ENCODE measurements at places on chromosomes 5 and 9. TPM values are rescaled to one million over a fixed set of nuclear protein-coding genes. Genes with fewer than 3 reads are reported as not detected.

- no peak for DNase-seq
Measured at GRCh38 chr9:135958485-135958884, 2.7 kb downstream of the UBAC1 start.

DNA sequence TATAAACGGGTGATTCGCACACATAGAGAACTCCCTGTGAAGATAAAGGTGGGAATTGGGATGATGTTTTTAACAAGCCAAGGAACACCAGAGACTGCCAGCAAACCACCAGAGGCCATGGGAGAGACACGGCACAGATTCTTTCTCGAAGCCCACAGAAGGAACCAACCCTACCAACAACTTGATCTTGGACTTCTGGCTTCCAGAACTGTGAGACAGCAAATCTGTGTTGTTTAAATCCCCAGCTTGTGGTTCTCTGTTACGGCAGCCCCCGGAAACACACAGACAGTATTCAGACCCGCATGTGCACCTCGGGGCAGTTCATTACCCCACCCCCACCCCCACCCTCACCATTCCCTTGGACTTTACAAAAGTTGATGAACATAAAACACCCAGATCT lies 12.8 kb downstream of the AMBP start:
- no peak for DNase-seq

The ENTPD2 gene
- 0.56 TPM for total RNA-seq

GRCh38 chr9:119083673-119084072 lies 285.6 kb downstream of the BRINP1 start:
- no peak for DNase-seq

The ORM1 gene
- total RNA-seq: not detected

DNA sequence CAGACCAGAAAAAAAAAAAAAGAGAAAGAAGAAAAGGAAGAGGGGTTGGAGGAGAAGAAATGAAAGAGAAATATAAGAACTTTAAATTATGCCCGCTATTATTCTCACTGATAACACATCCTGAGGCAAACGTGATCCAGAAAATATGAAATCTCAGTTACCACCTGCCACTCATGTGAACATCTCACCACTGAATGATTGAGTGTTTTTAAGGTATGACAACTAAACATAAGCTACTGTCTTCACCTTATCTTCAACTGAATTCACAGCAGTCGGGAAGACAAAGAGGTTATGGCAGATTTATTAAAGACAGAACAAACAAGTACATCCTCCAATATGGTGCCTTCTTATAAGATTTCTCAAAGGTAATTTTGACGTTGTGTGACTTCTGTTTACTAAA lies 327.9 kb downstream of the TMEM161B start:
- DNase-seq: no peak

DNA sequence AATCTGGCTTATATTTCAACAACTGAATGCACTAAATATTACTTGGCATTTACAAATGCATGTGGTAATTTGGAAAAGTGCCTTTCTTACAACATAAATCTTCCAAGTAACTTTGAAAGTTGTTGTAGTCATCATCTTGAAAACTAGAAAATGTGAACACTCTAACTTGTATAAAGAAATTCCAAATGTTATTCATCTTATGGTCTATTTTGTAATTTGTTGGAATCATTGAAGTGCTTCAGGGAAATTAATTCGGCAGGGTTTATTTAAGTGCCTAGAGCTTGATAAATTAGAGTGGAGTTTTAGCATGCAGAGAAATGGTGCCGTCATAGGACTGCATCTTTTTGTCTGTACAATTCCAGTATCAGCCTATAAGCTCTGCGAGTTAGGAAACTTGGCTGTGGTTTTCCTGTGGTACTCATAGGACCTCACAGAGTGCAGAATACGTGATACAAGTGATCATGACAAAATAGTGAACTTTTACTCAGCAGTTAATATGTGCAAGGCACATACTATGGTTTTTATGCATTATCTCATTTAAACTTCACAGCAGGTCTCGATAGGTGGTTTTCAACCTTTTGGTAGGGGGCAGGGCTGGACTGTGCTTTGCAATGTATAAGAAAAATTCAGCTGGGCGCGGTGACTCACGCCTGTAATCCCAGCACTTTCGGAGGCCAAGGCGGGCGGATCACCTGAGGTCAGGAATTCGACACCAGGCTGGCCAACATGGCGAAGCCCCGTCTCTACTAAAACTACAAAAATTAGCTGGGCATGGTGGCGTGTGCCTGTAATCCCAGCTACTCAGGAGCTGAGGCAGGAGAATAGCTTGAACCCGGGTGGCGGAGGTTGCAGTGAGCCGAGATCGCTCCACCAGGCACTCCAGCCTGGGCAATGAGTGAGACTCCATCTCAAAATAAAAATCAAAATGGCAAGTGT lies 79.6 kb downstream of the RAI14 start:
- no peak for DNase-seq

DNA sequence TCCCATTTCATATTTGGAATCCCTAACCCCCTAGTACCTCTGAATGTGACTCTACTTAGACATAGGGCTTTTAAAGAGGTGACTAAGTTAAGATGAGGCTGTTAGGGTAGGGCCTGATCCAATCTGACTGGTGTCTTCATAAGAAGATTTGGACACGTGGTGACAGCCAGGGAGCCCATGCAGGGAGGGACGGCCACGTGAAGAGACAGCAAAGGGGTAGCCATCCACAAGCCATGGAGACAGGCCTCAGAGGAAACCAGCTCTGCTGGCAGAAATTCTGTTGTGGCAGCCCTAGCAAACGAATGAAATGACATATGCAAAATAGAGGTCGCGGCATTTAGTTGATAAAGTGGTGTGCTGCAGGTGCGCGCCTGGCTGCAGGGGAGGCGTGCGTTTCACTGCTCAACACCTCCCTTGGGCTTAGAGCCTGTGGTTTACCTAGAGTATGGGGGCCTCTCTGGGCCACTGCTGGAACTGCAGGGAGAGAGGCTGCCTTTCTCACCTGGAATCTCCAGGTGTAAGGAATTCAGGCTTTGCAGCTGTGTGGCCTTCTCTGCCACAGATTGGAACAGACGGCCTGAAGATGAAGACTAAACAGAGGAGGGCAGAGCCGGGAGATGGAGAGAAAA lies 7.1 kb upstream of the AFAP1L1 start:
- no peak for DNase-seq

GRCh38 chr5:53128481-53128880 lies 18.9 kb upstream of the MOCS2 start:
- no peak for DNase-seq

- DNase-seq: no peak
Measured at GRCh38 chr5:87147441-87147840, 120.2 kb upstream of the RASA1 start.

DNA sequence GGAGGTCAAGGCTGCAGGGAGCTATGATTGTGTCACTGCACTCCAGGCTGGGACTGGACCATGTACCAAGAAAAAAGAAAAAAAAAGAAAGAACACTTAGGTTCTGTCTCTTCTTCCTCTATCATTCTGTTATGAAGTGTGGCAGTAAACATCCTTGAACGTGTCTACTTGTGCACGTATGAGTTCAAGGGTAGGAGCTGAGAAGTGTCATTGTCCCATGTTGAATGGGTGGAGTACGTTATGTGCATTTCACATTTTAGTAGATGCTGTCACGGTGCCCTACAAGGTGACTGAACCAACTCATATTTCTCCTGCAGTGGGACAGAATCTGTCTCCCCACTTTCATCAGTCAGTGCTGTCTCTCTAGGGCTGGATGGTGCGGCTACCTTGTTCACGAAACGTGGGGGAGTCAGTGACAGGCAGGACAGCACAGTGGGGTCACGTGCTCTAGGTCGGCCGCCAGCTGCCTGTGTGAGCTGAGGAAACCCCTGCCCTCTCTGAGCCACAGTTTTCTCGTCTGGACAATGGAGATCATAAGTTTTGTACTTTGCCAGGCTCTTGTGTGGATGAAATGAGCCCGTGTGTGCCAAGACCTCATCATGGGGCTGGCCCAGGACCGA lies 47.2 kb downstream of the GTF3C4 start:
- no peak for DNase-seq

- no peak for DNase-seq
Measured at GRCh38 chr9:137437691-137438590, 3.2 kb downstream of the ENTPD8 start.

- peak; percentile 73 for DNase-seq
Measured at GRCh38 chr5:57366744-57367143, 115.9 kb downstream of the ACTBL2 start.

DNA sequence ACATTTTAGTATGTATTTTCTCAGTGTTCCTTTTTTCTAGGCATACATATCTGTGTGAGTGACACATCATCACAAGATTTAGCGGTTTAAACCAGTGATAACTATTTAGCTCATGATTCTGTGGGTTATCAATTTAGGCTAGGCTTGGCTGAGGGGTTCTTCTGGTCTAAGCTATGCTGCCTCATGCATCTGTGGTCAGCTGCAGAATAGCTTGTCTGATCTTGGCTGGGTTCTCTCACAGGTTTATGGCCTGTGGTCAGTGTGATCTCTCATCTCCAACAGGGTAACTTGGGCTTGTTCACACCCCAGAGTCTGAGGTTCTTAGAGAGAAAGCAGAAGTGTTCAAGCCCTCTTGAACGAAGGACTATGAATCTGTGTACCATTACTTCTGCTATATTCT lies 363.3 kb downstream of the KDM4C start:
- no peak for DNase-seq

- no peak for DNase-seq
Measured at GRCh38 chr9:117273612-117274011, 141.2 kb downstream of the ASTN2 start.

DNA sequence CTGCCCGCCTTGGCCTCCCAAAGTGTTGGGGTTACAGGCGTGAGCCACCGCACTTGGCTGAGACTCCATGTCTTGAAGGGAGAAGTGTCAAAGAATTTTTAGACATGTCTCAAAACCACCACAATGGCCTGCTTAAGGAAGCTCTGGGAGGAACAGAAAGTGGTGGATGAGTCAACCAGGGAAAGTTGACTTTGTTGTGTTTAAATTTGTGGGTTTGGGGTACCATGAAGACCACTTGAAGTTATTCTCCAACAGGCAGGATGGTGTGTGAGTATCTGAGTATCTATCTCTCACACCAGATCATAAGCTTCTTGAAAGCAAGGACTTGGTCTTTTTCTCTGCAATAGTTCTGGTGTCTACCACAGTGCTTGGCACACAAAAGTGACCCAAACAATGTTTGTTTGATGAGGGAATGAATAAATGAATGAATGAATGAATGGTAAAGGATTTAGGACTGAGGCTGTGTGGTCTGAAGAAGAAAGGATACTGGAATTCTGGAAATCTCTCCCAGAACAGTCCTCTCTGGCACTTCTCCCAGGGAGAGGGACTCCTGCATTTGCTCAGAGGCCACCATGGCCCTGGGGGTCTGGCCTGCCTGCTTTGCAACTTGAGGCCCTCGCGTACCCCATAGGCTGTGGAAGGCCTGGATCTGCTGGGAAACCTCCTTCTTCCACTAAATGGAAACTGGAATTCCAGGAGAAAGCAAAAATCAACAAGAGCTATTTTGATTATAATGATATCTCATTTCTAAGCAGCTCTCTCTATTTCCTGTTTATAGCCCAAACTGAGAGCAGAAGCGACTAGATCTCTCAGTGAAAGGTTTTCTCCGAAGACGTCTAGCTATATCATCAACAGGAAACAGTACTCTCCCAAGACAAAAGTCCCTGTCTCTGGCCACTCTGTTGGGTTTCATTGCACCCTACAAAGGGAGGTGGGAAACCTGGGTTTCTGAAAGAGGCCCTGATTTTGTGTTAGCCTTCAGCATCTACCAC lies 187.9 kb downstream of the PALM2AKAP2 start:
- no peak for DNase-seq

- no peak for DNase-seq
Measured at GRCh38 chr9:5556101-5556705, 45.9 kb downstream of the PDCD1LG2 start.

The ACSL6 gene
- total RNA-seq: 0.07 TPM

GRCh38 chr5:111254613-111255012 lies 30.4 kb downstream of the CAMK4 start:
- no peak for DNase-seq

DNA sequence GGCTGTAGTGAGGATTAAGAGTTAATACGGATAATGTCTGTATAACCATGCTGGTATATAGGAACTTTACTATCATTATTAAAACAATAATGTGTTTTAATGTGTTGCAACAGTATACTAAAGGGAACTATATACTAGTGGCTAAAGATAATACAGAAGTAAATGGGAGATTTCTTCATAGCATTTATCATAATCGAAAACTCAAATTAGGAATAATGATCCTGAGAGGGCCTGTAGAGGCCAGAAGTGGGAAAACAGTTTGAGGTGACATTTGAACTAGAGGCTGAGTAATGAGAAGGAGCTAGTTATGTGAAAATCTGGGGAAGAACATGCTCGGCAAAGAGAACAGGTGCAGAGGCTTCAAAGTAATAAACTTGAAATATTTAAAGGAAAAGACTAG lies 2.9 kb downstream of the TCERG1 start:
- DNase-seq: no peak

DNA sequence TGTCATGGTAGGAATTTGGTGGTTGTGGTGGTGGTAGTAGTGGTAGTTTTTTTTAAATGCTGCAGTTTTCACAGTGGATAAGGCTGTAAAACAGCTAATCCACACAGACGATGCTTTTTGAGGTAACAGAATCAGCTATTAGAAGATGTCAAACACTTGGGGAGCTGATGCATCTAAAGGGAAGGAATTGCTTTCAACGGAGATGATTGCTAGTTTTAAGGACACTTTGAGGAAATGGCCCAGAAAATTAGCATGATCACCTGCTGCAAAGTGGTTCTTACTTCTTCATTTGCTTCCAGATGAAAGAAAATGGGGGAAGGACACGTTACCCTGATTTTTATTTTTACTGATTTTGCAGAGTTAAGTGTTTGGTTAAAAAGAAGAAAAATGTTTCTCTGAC lies 178.2 kb upstream of the ATP10B start:
- no peak for DNase-seq

DNA sequence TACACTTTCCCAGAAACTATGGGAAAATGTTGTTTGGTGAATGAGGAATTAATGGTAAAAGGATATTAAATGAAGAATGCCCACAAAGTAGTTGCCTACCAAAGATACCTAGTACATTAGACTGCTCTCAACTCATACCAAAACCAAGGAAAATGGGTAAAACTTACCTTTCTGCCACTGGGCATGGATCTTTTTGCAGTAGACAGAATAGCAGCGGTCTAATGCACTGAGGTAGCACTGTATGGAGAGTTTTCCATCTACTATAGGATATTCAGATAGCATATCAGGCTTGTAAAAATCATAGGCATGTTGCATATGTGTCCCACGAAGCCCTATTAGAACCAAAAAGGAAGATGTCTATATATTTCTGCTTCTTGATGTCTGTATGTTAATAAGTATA lies 16.4 kb downstream of the HMGCS1 start:
- no peak for DNase-seq

DNA sequence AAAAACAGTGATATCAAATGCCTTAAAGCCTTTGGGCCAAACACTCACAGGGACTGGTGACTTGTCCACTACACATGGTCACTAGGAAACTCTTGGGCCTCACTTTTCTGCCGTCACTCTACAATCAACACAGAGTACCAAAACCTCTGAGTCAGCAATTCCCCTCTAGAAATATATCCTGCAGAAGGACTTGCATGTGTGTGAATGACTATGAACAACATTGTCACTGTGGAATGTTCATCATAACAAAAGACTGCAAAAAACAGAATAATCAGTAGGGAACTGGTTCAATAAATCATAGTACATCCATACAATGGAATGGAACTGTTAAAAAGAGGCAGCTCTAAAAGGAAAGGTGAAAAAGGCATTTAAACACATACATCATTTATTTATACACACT lies 44.1 kb upstream of the SMU1 start:
- no peak for DNase-seq

The TAF11L5 gene
- total RNA-seq: not detected

The ADAMTS2 gene
- not detected for total RNA-seq
